A549 treated with dexamethasone at 1 μM for 4 hours (cell line): ENCODE measurements at places on chromosomes 1 and 21. TPM values are rescaled to one million over a fixed set of nuclear protein-coding genes. Genes with fewer than 3 reads are reported as not detected.

The AMPD1 gene
- 0.14 TPM in 1 of 5 replicates, not detected in the others for total RNA-seq

The MIXL1 gene
- total RNA-seq, result 0.08 to 0.14 TPM (median 0.09 TPM) in 3 of 5 replicates, not detected in the others

The TMIGD3 gene
- total RNA-seq, result not detected in 5 replicates

The IFI44L gene
- total RNA-seq, result 0.02 to 0.05 TPM (median 0.02 TPM) in 3 of 5 replicates, not detected in the others

The RSPO1 gene
- 0.10 to 0.15 TPM (median 0.11 TPM) in 5 replicates for total RNA-seq

The RAB3B gene
- 5.4 to 8.9 TPM (median 7.4 TPM) in 5 replicates for total RNA-seq

The NR1I3 gene
- not detected in 5 replicates for total RNA-seq

The AGBL4 gene
- total RNA-seq, result not detected in 5 replicates

The CD52 gene
- 0.38 TPM in 1 of 5 replicates, not detected in the others for total RNA-seq

The JTB gene
- total RNA-seq, result 106 to 145 TPM (median 124 TPM) in 5 replicates

The PLPP3 gene
- total RNA-seq, result 19.7 to 26.2 TPM (median 22.9 TPM) in 5 replicates

The SYCP1 gene
- not detected in 5 replicates for total RNA-seq

The OR2T1 gene
- not detected in 5 replicates for total RNA-seq

The FCMR gene
- total RNA-seq, result 5.0 to 6.0 TPM (median 5.3 TPM) in 5 replicates

The SLFNL1 gene
- total RNA-seq, result 0.02 to 0.07 TPM (median 0.04 TPM) in 4 of 5 replicates, not detected in the other

The CCDC30 gene
- 0.23 to 1.5 TPM (median 0.56 TPM) in 5 replicates for total RNA-seq

The RXFP4 gene
- 0.07 TPM in 1 of 5 replicates, not detected in the others for total RNA-seq

The PM20D1 gene
- not detected in 5 replicates for total RNA-seq

The NUP210L gene
- 0.02 to 0.06 TPM in 2 of 5 replicates, not detected in the others for total RNA-seq

The DTL gene
- 19.5 to 22.4 TPM (median 20.0 TPM) in 5 replicates for total RNA-seq

The SCNM1 gene
- total RNA-seq, result 45.2 to 49.4 TPM (median 47.4 TPM) in 5 replicates

The IGSF21 gene
- not detected in 5 replicates for total RNA-seq

The TRIM33 gene
- total RNA-seq, result 11.5 to 18.6 TPM (median 14.9 TPM) in 5 replicates

The ZNF670 gene
- total RNA-seq, result 2.7 to 3.6 TPM (median 2.9 TPM) in 5 replicates

The S100A14 gene
- total RNA-seq, result 0.21 to 0.50 TPM (median 0.35 TPM) in 5 replicates

The KRTAP12-2 gene
- total RNA-seq, result not detected in 5 replicates

The ANXA9 gene
- 0.71 to 1.2 TPM (median 0.89 TPM) in 5 replicates for total RNA-seq

The C8B gene
- not detected in 5 replicates for total RNA-seq

The CD84 gene
- total RNA-seq, result not detected in 5 replicates

The E2F2 gene
- total RNA-seq, result 2.2 to 3.3 TPM (median 2.9 TPM) in 5 replicates

The CA6 gene
- total RNA-seq, result not detected in 5 replicates

The NRIP1 gene
- total RNA-seq, result 7.8 to 15.2 TPM (median 14.4 TPM) in 5 replicates

The PIGR gene
- total RNA-seq, result not detected in 5 replicates

The C1orf94 gene
- 0.03 TPM in 1 of 5 replicates, not detected in the others for total RNA-seq

The ERG gene
- total RNA-seq, result 0.07 to 0.09 TPM (median 0.08 TPM) in 4 of 5 replicates, not detected in the other

The S100A16 gene
- 467 to 520 TPM (median 496 TPM) in 5 replicates for total RNA-seq

The LIN28A gene
- not detected in 5 replicates for total RNA-seq

The CELA2B gene
- 0.13 TPM in 1 of 5 replicates, not detected in the others for total RNA-seq

The DPT gene
- not detected in 5 replicates for total RNA-seq

The NEGR1 gene
- not detected in 5 replicates for total RNA-seq

The IL24 gene
- 0.25 to 0.50 TPM (median 0.39 TPM) in 5 replicates for total RNA-seq

The KCNA2 gene
- total RNA-seq, result 0.02 to 0.20 TPM (median 0.05 TPM) in 5 replicates

The HSD3B1 gene
- total RNA-seq, result 0.11 TPM in 1 of 5 replicates, not detected in the others

The COL16A1 gene
- 3.3 to 5.6 TPM (median 4.0 TPM) in 5 replicates for total RNA-seq

The RGS8 gene
- not detected in 5 replicates for total RNA-seq

The ATF6 gene
- total RNA-seq, result 14.1 to 18.3 TPM (median 16.3 TPM) in 5 replicates

The S100A11 gene
- total RNA-seq, result 1,800 to 1,985 TPM (median 1,837 TPM) in 5 replicates

The VHLL gene
- not detected in 5 replicates for total RNA-seq

The NBPF26 gene
- total RNA-seq, result 4.9 to 8.7 TPM (median 7.0 TPM) in 5 replicates

The AMY1B gene
- not detected in 5 replicates for total RNA-seq

The NBPF20 gene
- 2.9 to 3.4 TPM (median 3.3 TPM) in 5 replicates for total RNA-seq

The HSD3B2 gene
- not detected in 5 replicates for total RNA-seq

The PCSK9 gene
- 1.8 to 3.2 TPM (median 2.5 TPM) in 5 replicates for total RNA-seq

The DDX59 gene
- 12.3 to 15.2 TPM (median 13.8 TPM) in 5 replicates for total RNA-seq

The CCDC27 gene
- total RNA-seq, result not detected in 5 replicates

The EFNA1 gene
- total RNA-seq, result 16.4 to 24.1 TPM (median 18.9 TPM) in 5 replicates
